Subcutaneous adipose tissue (tissue), 4 donors: ENCODE measurements at places on chromosomes 7 and 10. TPM values are rescaled to one million over a fixed set of nuclear protein-coding genes. Genes with fewer than 3 reads are reported as not detected.

The IDI2 gene
- not detected for total RNA-seq

The CALHM3 gene
- total RNA-seq, result not detected

The ANKRD22 gene
- not detected for total RNA-seq

The FAM25G gene
- not detected for total RNA-seq

The GRM3 gene
- not detected for total RNA-seq

The C10orf105 gene
- total RNA-seq, result 0.19 TPM

The SYT15B gene
- total RNA-seq, result 1.5 TPM

The CRHR2 gene
- not detected for total RNA-seq

The HOXA7 gene
- 3.1 TPM for total RNA-seq

The AMZ1 gene
- total RNA-seq, result 0.19 TPM

The PTN gene
- total RNA-seq, result not detected

The NYAP1 gene
- total RNA-seq, result not detected

The NRAP gene
- not detected for total RNA-seq

The IFIT1B gene
- total RNA-seq, result not detected

The CD36 gene
- 3,155 TPM for total RNA-seq

The ADAM8 gene
- 3.3 TPM for total RNA-seq

The EVX1 gene
- total RNA-seq, result not detected

The CCSER2 gene
- total RNA-seq, result 63.4 TPM

The MALRD1 gene
- 4.1 TPM for total RNA-seq

The NUTM2E gene
- not detected for total RNA-seq

The MACC1 gene
- 0.33 TPM for total RNA-seq

The CHAT gene
- total RNA-seq, result not detected

The SKIDA1 gene
- 1.5 TPM for total RNA-seq
